ENCODE measurements at places on chromosomes 16 and 17.

DNA sequence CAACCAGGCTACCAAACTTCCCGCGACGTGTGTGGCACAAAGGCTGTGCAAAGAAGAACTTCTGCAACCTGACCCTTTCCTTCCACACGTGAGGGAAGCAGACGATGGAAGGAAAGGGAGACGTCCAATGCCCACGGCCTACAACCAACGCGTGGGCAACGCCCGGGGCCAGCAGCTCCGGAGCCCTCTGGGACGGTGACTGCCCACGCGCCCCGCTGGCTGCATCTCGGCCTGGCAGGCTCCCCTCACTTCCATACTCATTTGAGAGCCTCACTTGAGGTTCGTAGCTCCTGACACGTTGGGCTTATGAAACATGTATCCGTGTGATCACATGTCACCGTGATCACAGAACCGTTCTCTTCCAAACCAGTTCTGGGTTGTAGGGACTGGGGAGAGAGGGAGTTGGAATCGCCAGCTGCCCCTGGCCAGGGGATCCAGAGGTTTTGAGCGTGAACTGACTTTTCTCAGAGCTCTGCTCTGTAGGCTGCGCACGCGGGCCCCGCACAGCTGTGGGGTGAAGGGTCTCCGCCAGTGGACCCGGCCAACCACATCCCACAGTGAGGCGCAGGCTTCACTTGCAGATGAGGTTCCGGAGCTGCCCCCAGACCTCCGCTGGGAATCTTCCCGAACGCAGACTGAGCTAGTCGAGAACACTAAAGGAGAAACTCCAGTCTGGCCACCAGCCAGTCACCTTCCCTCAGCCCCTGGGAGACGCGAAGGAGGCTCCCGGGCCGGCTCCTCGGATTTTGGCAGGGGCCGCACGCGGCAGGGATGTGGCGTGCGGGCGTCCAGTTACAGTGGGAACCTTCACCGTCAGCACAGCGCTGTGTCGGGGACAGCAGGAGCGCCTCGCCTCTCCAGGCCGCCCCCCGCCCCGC is 1.0 kb downstream of the LMF1 start:
- DNase-seq: no peak

DNA sequence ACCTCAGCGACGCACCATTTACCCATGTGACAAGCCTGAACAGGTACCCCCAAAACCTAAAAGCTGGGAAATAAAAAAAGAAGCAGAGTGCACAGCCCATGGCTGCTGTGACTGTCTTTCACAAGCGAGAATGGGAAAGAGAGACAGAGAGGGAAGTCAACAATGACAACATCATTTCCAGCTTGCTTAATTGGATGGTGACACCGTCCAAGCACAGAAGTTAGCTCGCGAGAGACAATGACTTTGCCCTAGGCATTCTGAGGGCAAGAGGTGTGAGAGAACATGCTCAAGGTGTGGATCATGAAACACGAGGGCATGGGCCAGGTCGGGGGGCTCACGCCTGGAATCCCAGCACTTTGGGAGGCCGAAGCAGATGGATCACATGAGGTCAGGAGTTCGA is 19.3 kb upstream of the NSMCE1 start:
- no peak for DNase-seq

GRCh38 chr16:85615014-85615851 is 2.1 kb downstream of the GSE1 start:
- DNase-seq: peak; percentile 82

DNA sequence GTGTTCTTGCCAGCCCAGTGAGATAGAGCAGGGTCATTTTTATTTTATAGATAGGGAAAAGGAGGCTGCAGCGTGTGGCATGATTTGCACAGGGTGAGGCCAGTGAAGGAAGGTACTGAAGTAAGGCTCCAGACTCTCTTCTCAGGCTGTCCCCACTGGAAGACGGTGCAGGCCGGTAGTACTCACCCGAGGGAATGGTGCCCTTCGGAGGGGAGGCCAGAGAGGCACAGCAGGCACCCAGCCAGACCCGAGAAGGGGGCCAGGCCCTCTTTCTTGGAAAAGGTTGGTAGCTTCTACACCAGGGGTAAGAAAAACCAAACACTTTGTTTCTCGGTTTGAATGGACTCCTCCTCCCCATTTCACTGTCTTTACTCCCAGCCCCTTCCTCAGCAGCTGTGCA is 288 bp downstream of the ANKRD40CL start:
- no peak for DNase-seq

GRCh38 chr17:57253362-57254065 is 2.8 kb upstream of the MSI2 start:
- no peak for DNase-seq

DNA sequence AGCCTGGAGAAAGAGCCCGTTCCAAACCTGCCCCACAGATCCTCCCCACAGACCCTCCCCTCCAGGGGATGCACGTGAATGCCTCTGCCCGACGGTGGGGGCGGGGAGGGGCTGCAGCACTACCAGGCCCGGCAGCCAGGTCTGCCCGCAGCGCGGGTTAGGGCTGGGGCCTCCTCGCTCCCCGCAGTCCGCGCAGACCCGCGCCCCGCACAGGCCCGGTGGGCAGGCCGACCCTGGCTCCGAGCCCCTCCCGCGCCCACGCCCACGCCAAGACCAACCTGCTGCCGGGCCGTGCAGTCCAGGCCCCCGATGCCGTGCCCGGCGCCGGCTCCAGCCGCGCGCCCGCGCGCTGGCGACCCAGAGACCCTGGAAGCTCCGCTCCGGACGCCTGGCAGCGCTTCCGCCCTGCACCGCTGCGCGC is at the start of gene RPUSD1:
RPUSD1 (minus strand) TSS at position 404 of the 421 bp plus-strand sequence. CDS start 644 bp downstream, outside the sequence.
- no peak for DNase-seq

DNA sequence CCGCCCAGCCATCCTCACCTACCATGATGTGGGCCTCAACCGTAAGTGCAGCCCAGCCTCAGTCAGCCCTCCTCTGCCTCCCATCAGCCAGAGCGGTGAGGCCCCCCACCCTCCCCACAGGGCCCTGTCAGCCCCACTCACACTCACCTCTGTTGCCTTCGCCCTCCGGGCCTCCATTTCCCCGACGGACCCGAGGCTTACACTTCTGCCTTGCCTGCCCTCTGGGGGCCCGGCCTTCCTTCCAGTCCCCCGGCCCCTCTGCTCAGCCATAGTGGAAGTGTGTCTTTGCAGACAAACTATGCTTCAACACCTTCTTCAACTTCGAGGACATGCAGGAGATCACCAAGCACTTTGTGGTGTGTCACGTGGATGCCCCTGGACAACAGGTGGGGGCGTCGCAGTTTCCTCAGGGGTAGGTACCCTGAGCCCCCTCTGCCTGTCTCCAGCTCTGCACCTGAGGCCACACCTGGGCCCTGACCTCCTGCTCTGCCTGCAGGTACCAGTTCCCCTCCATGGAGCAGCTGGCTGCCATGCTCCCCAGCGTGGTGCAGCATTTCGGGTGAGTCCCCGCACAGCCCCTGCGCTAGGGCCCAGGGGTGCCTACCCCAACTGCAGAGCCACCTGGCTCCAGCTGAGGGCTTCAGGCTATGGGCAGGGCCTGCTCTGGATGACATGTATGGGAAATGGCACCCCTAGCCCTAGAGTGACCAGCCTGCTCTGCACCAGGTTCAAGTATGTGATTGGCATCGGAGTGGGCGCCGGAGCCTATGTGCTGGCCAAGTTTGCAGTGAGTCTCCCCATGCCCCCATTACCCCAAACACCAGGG is 4.1 kb downstream of the NDRG4 start:
- DNase-seq: no peak

DNA sequence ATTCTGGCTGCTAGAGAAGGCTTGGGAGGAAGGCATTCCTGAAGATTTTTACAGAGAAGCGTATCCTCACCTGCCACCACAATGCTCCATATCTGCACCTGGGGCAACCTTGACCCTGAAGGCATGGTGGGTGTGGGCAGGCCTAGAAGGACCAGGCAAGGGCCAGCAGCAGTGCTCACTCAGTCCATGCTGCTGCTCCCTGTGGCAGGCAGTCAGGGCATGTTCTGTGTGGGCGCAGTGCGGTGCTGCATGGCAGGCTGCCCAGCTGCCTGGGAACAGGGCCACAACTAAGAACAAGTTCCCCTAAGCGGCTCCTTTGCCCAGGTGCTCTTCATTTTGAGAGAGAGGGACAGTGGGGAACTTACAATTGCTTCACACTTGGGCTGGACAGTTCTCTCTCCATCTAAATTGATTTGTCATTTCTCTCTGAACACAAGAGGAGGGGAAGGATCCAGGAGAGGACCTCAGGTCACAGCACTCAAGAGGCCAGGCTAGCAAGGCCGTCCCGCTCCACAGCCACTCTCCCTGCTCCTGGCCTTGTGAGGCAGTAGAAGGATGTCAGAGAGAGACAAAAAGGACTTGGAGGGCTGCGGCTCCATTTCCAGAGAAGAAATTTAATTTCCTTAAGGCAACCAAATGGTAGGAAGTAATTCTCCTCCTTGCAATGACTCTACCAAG is 158.8 kb downstream of the AATF start:
- no peak for DNase-seq

DNA sequence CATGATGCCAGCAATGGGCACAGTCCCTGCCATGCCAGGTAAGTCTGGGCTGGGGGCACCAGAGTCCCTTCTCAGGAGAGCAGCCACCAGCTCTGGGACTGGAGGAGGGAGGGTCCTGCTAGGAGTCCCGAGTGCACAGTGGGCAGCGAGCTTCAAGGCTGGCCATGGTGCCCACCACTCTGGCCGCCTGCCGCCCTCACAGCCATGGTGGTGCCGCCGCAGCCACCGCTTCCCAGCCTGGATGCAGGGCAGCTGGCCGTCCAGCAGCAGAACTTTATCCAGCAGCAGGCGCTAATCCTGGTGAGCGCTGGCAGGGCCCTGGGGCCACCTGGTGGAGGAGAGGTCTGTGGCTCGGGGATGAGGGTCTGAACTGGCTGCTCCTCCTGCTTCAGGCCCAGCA is 17.9 kb upstream of the SMIM5 start:
- DNase-seq: no peak

- peak; percentile 19 for DNase-seq
These were observed 288.6 kb upstream of the ELAC2 start for GRCh38 chr17:13306310-13306962.

DNA sequence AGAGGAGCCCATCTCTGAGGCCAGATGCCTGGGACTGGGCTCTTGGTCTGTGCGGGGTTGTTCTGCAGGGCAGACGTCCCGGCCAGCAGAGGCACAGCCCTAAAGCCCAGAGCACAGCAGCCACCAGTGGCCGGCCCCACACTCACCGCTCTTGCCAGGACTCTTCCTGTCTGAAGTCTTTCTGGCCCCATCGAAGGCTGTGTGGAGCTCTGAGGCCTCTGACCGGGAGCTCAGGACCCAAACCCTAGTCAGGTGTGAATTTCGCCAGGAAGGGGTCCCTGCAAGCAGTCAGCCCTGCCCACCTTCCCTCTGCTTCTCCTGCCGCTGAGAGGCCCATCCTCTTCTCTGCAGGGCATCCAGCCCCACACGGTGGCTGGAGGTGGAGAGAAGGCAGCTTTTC is 10.7 kb downstream of the ACSF3 start:
- no peak for DNase-seq

GRCh38 chr17:77371117-77371887 is 230.5 kb downstream of the SEC14L1 start:
- no peak for DNase-seq

DNA sequence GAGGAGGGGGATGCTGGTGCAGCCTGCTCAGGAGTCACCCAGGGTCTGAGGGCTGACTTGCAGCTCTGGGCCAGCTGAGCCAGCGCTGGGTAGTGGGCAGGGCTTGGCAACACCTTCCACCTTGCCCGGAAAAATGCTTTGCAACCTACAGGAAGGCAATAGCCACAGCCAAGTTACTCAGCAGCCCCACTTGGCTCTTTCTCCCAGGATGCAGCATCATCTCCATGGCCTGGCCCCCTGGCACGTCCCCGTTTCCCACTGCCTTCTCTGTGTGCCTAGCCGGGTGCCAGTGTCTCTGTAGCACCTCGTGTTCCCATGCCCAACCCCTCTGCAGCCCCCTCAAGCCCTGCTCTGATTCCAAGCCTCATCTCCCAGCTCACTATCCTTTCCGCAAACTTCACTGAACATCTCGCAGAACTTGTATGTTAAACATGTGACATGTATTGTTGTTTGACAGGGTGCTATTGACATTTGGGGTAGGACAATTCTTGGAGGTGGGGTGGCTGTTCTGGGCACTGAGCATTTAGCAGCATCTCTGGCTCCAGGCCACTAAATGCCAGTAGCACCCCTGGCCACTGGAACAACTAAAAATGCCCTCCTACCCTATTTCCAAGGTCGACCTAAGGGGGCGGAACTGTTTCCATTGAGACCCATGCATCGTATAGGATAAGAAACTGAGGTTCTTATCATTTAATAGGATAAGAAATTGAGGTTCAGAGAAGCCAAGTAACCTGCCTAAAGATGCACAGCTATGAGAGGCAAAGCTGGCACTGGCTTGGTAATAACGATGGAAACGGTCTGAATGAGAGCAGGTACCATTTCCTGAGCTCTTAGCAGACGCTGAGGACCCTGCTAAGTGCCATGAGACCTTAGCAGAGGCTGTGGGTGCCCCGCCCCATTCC is 12.2 kb downstream of the DEXI start:
- no peak for DNase-seq

GRCh38 chr17:44990994-44991393 is 22.9 kb upstream of the C1QL1 start:
- DNase-seq: no peak

DNA sequence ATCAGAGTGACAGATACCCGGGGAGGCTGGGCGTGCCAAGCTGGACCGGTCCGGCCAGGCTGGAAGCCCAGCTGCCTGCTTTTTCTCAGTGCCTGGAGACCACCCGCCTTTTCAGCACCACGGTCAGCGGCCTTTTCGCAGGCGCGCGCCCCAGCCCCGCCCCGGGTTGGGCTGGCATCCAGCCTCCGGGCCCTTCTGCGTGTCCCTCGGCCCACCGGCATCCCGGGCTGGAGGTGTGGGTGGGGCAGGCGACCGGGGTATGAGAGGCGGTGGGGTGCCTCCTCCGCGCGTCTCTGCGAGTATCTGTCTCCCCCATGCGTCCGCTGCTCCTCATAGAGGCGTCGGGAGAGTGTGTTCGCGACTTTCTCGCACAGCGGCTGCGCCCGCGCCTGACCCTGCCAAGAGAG is 102.5 kb downstream of the MRM1 start:
- peak; percentile 40 for DNase-seq

Measured in HuH-7.5 (cell line).